ENCODE measurements at places on chromosomes 3 and 15.

DNA sequence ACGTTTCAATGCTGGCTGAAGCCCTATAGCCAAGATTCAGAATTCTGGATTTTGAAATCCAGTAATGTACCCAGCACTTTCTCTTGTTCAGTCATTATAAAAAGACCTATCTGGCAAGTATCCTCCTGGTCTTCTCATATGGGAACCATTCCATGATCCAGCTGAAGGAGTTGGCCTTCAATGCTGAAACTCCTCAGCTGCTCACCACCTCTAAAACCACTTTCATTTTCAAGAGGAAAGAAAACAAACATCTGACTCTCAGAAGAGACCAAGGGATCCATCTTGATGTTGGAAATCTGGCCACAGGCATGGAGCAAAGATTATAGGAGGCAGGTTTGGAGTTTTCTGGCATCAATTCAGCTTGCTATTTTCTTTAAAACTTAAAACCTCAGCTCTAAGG is 235.4 kb downstream of the FMN1 start:
- DNase-seq, result no peak

DNA sequence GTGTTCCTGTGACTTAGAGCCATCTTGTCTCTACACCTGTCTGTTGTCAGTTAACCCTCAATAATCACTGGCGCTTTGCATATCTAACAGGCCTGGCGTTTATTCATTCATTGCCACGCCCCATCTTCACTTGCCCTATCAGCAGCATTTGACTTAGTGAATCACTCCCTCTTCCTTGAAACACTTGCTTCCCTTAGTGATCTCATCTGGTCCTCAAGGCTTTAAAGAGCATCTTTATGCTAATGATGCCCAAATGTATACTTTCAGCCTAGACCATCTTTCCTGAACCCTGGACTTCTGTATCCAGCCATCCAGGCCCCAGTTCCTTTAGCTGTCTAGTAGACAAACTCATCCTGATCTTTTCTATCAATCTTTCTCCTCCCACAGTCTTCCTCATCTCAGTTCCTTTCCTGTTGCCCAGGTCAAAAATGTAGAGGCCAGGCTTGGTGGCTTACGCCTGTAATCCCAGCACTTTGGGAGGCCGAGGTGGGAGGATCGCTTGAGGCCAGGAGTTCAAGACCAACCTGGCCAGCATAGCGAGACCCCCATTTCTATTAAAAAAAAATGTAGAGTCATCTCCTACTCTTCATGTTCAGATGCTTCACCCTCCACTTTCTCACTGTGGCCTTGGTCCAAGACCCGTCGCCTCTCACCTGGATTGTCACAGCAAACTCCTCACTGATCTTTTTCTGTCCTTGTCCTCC is 1.4 kb upstream of the IGDCC4 start:
- DNase-seq, result no peak

DNA sequence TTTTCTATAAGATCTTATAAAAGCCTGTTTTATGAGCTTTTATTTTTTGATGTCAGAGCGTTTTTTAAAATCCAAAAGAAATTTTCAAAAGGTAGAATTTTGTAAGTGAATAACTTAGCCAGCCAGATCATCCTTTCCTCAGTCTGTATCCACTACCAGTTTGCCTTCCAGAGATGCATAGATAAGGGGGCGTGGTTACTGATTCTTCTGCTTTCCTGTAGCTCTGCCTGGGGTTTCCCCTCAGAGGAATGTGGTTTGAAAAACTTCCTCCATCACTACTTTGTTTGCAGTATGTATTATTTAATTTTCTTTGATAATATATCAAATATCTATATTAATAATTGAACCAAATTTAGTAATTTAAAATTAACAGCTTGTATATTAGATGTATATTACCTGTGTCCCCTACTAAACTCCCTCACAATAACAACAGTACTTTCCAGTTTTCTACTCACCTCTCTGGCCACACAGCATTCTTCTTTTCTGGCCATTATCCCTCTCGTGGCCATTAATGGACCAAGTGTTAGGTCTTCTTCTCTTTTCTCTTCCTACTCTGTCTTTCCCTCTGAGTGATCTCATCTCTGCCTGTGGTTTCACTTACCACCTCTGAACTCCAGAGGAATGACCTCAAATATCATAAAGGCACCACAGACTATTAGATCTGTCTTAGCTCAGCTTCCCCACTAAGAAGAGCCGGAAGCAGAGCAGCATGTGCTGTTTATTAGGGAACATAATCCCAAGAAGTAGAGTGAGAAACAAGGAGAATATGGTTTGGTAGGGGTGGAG is 239.7 kb downstream of the UBE2E2 start:
- peak; percentile 8 for DNase-seq

GRCh38 chr15:85403745-85404144 is 23.3 kb downstream of the AKAP13 start:
- DNase-seq, result no peak

DNA sequence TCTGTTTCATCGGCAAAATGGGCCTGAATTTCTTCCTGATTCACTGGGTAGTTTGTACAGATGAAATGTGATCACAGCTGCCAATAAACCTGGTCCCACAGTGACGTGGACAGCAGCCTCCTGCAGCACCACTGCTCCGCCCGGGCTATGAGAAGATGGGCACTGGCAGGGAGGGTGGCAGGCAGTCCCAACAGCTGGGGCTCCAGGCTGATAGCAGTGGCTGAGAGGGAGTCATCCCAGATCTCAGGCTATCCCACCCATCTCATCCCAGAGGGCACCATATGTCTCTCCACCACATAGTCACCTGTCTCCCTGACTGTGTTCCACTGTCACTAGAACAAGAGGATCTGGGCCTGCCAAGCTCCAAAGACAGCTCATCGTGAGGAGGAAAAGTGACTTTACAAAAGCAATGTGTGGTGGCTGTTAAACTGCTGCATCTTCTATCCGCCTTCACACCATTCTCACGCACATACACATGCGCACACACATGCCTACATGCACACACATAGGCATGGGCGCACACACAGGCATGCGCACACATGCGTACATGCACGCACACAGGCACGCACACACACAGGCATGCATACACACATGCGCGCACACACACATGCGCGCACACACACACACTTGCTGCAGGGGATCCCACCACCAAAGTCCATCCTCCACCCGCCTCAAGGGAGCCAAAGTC is 46.2 kb downstream of the RGMA start:
- DNase-seq, result no peak

DNA sequence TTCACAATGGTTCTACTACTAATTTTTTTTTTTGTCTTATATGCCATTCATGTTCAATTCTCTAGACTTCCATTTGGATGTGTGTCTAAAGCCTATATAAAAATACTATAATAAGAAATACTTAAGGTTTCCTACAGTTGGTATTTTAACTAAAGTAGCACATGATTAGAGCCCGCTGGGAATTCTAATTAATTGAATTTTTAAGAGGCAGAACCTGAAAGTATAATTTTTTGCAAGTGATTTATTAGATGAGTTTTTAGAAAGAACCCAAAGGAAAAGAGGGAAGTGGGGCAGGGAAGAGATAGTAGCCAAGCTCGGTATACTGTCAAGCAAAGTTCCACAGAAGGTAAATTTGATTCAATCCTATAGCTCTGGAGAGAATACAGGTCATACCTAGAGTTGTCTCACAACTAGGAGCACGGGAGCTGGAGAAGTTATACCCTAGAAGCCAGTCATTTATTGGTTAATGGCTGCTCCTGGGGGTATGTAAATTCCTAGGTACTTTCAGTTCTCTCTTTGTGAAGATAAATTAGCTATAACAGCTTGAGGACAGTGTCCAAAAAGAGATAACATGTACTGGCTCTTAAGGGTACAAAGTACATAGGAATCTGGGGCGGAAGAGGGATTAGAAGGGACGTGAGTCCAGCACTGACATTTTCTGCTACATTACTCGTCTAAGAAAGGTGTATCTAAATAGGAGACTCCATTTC is 225.6 kb downstream of the CNTN6 start:
- no peak for DNase-seq

- DNase-seq, result no peak
These were observed 193.1 kb upstream of the LPP start for GRCh38 chr3:187960820-187961219.

DNA sequence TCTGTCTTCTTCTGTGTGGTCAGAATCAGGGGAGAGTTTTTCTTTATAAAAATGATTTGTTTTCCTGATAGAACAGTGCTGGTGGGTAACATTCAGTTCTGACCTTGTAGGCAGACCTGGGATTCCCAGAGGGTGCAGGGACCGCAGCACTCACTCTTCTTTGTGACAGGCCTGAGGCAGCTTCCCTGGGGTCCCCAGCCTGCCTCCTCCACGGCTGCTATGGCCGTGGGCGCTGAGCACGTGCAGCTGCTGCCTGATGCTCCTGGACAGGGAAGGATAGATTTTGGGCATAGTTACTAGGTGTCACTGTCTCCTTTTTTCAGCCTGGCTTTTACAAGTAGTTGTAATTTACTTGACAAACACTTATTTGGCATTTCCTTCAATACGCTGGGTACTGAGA is 39.1 kb downstream of the CACNA1D start:
- DNase-seq, result no peak

DNA sequence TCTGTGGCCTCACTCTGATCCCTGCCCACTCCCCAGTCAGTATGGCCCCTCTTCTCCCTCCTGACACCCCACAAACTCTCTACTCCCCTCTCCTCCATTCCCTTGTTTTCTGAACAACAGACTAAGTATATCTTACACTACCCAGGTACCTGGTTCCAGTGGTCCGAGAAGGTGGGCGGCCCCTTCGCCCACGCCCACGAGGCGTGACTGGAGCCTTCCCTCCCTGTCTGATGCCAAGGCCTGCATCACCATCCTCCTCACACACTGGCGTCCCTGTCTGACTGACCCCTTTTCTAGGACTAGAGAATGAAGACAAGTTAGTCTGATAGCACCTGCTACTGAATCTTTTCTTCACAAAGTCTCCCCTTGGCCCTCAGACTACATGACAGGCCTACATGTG is 50.0 kb downstream of the TUBGCP4 start:
- DNase-seq, result no peak

GRCh38 chr3:141941093-141941492 is 64.7 kb downstream of the ATP1B3 start:
- no peak for DNase-seq

GRCh38 chr3:49793486-49794085 is 6.1 kb downstream of the CDHR4 start:
- no peak for DNase-seq

DNA sequence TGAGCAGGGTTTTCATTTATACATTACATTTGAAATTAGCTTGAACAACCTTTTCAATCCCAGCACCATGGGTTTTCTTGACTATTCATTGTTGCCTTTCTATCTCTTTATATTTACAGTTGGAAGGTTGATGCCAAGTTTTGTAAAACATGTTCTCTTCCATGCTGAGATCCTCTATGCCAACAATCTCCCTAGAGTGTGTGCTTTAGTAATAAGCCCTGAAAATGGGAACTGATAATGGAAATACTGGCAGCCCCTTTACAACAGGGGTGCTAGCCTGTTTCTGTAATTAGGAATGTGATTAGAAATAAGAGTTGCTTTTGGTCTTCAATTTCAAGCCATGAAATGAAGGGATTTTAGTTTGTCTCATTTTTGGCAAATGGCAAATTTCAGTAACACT is 239.9 kb upstream of the NAALADL2 start:
- DNase-seq, result no peak

GRCh38 chr3:30768703-30769550 is 125.5 kb downstream of the GADL1 start:
- DNase-seq, result peak; percentile 44

GRCh38 chr15:70160803-70161565 is 63.3 kb upstream of the TLE3 start:
- no peak for DNase-seq

DNA sequence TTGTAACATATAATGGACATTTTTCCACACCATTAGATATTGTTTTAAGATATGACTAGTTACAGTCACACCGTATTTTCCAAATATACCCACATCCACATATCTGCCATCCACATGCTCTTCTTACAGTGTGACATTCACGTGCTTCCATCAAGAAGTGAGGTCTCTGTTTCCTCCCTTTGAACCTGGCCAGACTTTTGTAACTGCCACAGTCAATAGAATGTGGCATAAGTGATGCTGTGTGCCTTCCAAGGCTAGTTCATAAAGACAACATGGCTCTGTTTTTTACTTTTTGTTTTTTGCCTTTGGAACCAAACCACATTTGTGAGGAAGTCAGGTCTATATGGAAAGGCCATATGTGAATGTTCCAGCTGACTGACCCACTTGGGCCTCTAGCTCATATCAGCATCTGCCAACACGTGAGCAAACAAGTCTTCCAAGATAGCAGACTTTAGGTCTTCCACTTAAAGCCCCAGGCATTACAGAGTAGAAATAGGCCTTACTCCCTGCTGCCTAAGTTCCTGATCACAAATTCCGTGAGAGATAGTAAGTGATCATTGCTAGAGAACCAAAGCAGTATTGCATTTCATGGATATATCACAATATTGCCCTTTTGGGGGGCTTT is 27.1 kb downstream of the EIF1B start:
- DNase-seq, result no peak
